NCI-H187 treated with DMSO at 0.1 percent for 48 hours (cell line): ENCODE measurements at places on chromosomes 3 and 15.

DNA sequence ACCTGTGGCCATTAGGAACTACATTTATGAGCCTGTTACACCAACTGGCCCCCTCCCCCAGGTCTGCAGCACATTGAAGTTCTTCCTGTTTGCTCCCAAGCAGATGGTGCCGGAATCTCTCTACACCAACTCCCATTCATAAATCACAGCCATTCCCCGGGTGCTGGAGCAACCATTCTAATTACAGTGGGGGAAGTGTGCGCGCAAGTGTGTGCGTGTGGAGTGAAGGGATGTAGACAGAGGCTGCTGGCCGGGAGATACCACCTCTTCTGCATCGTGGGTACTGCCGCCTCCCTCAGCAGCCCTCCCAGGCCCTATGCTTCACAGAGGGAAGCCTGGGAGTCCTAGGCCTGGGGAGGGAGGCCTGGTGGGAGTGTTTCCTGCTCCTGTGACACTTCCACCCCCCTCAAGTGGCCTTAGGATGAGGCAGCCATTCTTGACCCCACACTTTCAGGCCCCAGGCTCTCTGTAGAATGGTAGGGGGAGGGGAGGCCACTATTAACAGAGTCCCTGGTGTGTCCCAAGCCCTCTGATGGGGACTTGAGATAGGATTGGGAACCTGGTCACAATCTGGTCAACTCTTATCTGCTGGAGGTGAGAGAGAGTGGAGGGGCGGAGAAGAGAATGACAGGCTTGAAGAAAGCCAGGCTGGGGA lies 69.1 kb downstream of the MAGEF1 start:
- no peak for DNase-seq

DNA sequence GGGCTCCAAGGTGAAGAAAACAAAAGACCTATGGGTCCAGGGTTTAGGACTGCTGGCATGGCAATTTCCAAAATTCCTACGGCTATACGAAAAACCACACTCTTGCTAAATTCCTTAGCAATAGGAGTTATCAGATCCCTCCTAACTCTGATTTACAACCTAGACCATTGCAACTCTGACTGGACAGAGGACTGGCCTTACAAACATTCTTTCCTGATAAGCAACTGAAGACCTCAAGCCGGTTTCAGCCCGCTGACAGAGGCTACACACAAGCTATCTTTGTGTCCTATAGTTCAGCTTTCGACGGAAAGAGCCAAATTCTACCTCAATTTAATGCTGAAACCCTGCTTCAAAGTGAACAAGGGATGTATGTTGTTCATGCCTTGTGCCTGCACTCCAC lies 38.3 kb upstream of the AGBL1 start:
- DNase-seq, result no peak

GRCh38 chr3:179430277-179430870 lies 20.9 kb downstream of the GNB4 start:
- DNase-seq, result no peak

DNA sequence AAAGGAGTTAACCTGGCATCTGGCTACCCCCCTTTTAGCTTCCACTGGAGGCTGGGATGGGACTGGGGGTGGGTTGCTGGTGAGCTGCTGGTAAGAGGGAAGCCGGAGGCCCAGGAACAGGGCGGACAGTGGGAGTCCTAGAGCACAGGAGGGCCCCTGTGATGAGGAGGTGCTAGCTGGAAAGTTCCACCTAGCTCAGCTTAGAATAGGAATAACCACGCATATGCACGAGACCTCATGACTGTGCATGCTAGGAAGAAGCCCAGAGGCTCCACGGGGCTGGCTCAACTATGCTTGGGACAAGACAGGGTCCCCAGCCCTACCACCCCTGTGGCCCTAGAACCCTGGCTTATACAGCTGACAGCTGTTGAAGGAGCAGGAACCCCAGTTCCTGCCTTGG lies 34.1 kb downstream of the LINGO1 start:
- no peak for DNase-seq

DNA sequence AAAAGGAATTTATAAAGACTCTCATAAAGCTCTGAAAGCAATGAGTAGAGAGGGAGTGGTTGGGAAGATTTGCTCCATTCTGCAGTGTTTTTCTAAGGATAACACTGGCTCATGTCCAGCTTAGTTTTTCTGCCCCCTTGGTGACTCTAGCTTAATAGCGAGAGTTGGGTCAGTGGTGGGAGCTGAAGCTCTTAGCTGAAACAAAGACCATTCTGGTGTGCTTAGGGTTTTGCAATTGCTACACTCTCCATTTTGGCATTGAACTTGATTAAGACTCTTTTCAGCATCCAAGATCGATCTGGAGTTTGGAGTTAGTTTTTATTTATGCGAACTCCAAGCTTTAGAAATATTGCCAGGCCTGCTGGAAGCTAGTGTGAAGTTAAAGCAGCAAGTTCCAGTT lies 98.0 kb downstream of the ATG7 start:
- no peak for DNase-seq

- no peak for DNase-seq
Measured at GRCh38 chr3:144590854-144591253, 619.2 kb downstream of the DIPK2A start.

DNA sequence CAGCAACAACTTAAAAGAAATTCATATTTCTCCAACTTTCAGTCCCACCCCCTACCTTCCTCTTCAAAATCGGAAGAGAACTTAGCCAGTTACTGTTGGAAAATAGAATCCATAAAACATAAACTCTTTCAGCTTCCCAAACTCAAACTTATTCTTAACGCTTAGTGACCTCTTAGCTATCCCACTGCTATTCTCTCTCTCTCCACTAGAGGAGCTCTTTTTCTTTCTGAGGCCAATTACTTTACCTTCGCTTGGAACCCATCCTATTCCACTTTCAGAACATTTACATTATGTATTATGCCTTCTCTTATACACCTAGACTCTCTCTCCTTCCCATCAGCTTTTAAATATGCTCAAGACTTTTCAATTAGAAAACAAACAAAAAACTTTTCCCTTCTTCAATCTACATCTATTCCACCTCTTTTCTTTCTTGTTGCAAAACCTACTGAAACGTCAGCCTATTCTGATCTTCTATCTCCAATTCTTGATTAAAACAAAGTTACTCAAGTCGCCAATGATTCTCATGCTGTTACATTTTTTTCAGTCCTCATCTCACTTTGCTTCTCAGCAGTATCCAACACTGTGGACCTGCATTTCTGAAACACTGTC lies 13.4 kb upstream of the GHSR start:
- no peak for DNase-seq

DNA sequence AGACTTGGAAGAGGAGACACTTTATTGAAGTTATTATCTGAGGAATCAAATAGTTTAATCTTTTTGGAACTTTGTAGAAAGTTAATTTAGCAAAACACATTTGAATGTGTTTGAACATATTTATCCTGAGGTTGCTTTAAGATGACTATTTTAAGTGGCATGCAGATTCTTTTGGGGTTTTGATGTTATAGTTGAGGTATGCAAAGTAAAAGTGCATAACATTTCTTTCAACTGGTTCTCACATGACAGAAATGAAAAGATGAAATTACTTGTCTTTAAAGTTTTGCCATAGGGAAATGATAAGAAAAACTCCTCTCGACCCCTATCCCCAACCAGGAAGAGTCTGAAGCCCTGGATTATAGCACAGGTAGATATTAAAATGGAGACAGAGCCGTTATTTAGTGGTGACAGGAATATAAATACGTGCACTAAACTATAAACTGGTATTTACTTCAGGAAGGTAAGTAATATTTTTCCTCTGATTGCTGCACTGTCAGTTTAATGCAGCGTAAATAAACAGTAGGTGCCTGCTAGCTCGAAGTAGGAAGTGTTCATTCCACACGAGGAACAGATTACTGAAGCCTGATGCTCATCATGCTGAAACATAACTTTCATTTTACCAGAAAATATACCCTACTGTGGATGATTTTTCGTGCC lies 15.1 kb upstream of the SATB1 start:
- DNase-seq, result no peak

GRCh38 chr3:176789947-176790346 lies 407.3 kb downstream of the TBL1XR1 start:
- DNase-seq, result no peak

DNA sequence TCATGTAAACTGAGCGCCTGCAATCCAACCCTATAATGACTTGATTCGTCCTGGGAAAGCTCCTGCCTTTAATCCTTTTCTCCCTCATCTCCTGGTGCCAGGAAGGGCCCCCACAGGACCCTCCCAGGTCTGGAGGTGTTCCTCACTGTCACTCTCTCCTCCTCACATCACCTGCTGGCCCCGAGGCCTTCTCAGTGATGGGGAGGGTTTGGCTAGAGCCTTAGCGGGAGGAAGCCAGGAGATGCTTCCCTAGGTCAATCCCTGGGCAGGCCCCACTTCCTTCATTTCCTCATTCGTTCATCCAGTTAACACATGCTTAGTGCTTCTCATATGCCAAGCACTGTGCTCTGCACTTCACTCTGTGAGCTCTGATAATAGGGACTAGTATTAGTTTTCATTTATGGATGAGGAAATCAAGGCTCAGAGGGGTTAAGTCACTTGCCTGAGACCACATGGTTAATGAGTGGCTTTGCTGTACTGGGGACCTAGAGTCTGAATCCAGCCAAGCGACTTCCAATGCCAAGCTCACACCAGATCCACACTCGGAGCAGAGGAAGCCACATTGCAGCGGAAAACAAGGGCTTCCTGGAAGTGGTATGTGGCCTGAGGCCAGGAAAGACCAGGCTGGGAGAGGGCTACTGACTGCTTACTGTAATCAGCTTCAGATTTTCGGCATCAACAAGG lies 50.3 kb upstream of the CHRNB4 start:
- DNase-seq, result no peak

- no peak for DNase-seq
Measured at GRCh38 chr3:151008699-151009098, 36.2 kb upstream of the CLRN1 start.

- no peak for DNase-seq
Measured at GRCh38 chr3:155912579-155913190, 42.2 kb downstream of the GMPS start.
